ENCODE measurements at places on chromosomes 4 and X.

- no peak for DNase-seq
Measured at GRCh38 chr4:98433691-98434090, 172.5 kb downstream of the RAP1GDS1 start.

- no peak for DNase-seq
Measured at GRCh38 chr4:182010876-182011275, 232.3 kb upstream of the TENM3 start.

DNA sequence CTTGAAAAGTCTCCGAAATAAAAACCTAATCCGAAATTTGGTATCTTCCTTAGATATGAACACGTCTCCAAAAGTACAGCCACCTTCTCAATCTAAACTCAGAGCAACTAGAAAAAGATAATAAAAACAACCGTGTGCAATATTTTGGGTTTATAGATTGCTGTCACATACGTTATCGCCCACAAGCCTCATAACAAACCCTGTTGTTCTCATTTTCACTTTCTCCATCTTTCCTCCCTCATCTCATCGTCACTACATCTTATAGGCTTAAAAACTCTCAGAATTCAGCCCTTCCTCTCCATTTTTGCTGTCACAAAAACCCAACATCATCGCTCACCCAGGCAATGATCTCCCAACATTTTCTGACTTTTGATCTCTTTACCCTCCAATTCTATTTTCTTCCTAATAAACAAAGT lies 448 bp upstream of the SCFD2 start:
- DNase-seq = no peak

DNA sequence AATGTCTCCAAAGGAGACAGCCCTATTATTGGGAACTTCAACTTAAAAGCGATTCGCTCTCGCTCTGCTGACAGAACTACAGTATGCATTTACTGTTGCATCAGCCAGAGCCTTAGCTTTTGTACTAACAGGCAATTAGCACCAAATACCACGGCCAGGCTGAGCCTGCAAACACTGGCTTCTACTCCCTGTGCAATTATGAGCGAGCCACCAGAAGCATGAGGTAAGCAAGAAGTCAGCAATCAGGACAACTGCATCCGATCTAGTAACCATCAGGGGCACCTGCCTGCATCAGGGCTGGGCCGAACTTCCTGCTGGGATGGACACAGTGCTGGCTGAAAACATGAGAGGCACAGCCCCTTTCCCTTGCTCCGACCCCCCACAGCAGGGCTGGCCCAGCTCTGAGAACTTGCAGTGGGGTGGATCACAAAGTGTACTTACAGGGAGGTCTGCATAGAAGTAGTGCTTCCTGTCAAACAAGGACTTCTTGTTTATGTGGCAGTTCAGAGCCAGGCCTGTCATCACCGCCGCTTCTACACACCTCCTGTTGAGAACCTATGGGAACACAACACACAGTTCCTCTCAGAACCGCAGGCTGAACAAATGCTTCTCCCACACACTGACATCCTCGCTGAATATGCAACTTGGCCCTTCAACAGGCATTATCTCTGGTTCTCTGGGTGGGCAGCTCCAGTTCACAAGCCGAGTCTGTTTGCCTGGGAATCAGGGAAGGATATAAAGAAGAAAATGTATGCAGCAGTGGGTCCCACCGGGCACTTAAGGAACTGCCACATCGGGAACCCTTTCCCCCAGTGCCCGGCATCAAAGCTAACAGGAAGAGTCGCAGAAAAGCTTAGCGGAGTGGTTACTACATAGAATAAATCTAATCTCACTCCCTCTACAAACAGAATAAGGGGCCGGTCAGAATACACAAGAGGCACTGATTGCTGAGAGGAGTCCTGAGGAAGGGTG lies 41.5 kb downstream of the GATB start:
- no peak for DNase-seq

GRCh38 chrX:150698981-150699380 lies 5.8 kb downstream of the MTMR1 start:
- no peak for DNase-seq

DNA sequence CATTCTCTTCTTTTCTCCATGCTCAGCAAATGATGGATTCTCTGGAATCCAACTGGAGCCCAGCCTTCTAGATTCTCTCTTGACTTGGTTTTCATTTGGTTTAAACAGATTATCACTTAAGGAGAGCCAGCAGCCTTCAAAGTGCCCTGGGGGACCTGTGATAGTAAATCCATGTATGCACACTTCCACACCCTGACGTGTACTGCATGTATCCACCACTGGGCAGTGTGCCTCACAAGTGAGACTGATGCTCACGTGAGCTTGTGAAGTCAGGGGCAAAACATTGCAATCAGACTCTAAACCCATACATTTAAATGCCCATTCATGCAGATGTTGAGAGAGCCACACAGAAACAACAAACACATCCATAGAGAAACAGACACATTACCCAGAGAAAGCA lies 28.0 kb upstream of the SETD7 start:
- DNase-seq = no peak

GRCh38 chr4:86264241-86264640 lies 95.6 kb downstream of the MAPK10 start:
- no peak for DNase-seq
